ENCODE measurements at places on chromosomes 11 and 22.

- DNase-seq, result no peak
Measured at GRCh38 chr11:33211580-33211979, 45.6 kb upstream of the HIPK3 start.

GRCh38 chr11:63917692-63918506 lies 935 bp upstream of the RCOR2 start:
- DNase-seq, result peak; percentile 43

DNA sequence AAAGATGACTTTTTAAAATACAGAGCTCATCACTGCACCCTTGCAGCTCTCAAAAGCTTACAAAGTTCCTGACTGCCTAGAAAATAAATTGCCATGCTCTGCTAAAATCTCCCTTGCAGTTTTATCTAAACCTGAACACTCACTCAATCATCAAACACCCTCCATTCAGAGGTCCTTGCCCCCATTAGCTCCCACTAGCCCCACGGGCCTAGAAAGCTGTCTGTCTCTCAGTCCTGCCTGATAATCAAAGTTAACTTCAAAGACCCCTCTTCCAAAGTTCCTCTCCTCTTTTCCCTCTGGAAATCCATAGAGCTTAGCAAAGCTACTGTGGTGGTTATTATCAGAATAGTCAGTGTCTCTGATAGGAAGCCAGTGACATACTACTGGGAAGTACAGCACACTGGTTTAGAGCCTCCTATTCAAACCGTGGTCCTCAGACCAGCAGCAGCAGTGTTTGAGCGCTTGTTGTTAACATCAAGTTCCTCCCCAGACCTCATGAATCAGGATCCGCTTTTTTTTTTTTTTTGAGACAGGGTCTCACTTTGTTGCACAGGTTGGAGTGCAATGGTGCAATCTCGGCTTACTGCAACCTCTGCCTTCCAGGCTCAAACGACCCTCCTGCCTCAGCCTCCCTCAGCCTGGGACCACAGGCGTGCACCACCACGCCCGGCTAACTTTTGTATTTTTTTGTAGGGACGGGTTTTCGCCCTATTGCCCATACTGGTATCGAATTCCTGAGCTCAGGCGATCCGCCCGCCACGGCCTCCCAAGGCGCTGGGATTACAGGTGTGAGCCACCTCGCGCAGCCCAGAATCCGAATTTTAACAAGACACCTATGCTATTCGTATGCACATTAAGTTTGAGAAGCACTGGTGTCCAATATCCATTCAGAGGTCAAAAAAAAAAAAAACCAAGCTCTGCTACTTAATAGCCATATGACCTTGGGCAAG lies 1.2 kb downstream of the NDUFC2 start:
- DNase-seq, result no peak

DNA sequence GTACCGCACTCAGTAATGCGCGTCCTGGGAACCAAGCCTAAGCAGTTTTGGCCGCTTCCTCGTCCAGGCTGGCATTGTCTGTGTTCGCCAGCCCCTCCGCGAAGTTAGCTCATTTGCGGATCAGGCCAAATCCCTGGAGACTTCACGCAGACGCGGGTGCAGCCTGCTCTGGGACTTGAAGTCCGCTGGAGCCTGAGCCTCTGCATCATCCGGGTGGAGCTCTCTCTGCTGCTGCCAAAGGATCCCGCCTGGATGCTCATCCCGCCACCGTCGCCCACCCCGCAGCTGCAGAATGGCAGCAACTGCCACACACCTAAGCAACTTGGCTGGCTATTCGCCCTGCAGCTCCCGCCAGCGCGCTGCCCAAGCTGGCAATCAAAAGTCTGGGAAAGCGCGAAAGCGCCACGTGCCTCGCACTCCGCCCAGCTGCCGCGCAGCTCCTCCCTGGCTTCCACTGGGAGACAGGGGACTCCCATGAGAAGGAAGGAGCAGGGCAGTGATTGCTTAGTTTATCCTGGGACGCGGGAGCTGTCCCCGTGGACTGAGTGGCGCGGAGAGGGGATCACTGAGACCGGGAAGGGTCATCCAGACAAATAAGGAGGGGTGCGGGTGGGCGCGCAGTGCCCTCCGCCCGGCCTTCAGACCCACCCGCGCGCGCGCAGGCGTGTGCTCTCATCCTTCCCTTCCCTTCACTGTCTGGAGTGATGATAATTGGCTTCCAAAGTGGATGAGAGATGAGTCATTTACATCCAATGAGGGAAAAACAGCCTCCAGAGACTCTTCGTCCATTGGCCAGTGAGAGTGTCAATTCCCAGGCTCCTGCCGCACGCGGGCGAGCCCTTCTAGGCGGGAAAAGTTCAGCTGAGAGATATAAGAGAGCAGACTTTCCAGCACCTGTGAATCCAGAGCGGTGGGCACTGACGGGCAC lies 23.2 kb upstream of the GLYATL1B start:
- DNase-seq, result no peak

GRCh38 chr11:19963697-19964387 lies 196.4 kb downstream of the DBX1 start:
- DNase-seq, result no peak

GRCh38 chr22:20607157-20607907 lies 99.9 kb downstream of the MED15 start:
- no peak for DNase-seq
